ENCODE measurements at places on chromosomes 7 and 10. TPM values are rescaled to one million over a fixed set of nuclear protein-coding genes. Genes with fewer than 3 reads are reported as not detected.

The C10orf88 gene
- 9.7 TPM for total RNA-seq

DNA sequence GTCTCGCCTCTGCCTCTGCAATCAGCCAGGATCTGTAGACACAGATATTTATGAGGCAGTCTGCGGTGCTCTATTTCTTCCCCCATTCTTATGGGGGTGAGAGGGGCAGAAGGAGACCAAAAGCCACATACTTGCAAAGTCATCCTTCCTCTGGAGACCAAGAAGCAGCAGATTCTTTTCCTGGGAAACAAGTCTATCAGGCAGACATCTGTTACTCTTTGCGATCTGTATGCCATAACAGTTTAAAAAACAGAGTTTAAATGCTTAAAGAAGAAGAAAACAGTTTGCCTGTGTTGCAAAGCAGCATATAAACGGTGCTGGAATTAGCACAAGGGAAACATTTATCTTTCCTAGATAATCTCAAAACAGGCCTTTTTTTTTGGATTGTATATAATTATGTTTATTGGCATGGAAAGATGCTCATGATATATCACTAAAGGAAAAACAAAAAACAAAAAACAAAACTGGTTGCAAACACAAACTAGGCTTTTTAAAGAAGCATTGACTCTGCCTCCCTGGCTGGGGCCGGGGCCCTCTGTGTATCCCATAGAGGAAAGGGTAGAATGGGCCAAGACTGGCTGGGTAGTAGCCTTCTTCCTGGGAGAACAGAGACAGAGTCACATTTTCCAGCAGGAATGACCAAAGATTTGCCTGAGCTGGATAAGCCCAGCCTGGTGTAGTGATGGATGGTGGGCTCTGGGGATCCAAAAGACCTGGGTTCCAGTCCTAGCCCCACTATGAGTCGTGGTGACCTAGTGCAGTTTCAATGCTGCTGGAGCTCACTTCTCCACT, 50.4 kb downstream of the RGS10 start:
- no peak overlapping the region for H3K4me3 ChIP-seq
- no peaks in the 10 kb centered on the region for H3K27me3 ChIP-seq
- no peak overlapping the region for H3K27ac ChIP-seq
- DNase-seq = no peak
- no peaks in the 10 kb centered on the region for H3K36me3 ChIP-seq

The ABCB1 gene
- 10.6 TPM for total RNA-seq

The MSANTD7 gene
- 8.2 TPM for total RNA-seq

All from aorta (tissue), 5 donors.